Activated CD4-positive, alpha-beta T cell treated with anti-CD3 and anti-CD28 coated beads, Interleukin-2, amount 10 ng/mL, durations not matched to agents 24 days and 14 days (primary cell): ENCODE measurements at places on chromosomes 16 and 17.
A peak's percentile ranks its signal among the peaks of the same experiment; 100 is the strongest.

- no peak overlapping the region for H3K4me3 ChIP-seq
- peak; percentile 92 for DNase-seq
- H3K27ac ChIP-seq = no peak overlapping the region
- no peaks in the 10 kb centered on the region for H3K36me3 ChIP-seq
- H3K27me3 ChIP-seq = peaks cover 4% of the 10 kb centered on the region
- H3K4me1 ChIP-seq = no peaks in the 10 kb centered on the region
Measured at GRCh38 chr16:84277244-84277823, 17.3 kb upstream of the WFDC1 start.

DNA sequence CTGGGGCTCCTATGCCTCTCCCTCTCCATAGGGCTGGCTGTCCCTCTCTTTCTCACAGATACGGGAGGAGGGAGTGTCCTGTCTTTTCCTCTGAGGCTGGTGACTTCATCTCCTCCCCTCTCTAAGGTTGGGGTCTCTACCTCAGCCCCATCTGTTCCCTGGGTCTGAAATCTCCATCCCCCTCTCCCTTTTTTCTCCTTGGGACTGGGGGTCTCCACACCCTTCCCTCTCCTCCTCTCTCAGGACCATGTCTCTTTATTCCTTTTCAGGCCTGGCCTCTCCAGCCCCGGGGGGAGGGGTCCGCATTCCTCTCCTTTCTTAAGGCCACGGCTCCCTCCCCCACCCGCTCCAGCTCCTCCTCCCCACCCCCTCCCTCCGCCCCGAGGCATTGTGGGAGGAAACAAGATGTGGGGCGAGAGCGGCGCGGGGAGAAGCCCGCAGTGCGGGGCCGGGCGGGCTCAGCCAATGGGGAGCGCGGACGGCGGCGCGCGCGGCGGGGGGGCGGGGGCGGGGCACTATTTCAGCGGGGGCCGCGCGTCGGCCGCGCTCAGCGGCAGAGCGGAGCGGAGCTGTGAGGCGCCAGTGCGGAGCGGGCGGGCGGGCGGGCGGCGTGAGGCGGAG is at the start of gene DYNLL2:
Gene DYNLL2, plus strand, starts transcription at position 550 of the 621 bp plus-strand sequence. CDS start 3,672 bp downstream, outside the sequence.
- peaks cover 26% of the 10 kb centered on the region for H3K4me1 ChIP-seq
- H3K27me3 ChIP-seq = peaks cover 20% of the 10 kb centered on the region
- H3K36me3 ChIP-seq = peaks cover 26% of the 10 kb centered on the region
- DNase-seq = peak; percentile 95

- H3K4me1 ChIP-seq = no peaks in the 10 kb centered on the region
- DNase-seq = no peak
- H3K36me3 ChIP-seq = no peaks in the 10 kb centered on the region
- H3K27me3 ChIP-seq = peaks cover 16% of the 10 kb centered on the region
Measured at GRCh38 chr17:6355196-6355595, 79.7 kb downstream of the AIPL1 start.

- peak overlapping the region; percentile 94 for H3K27ac ChIP-seq
- H3K4me1 ChIP-seq = peaks cover 36% of the 10 kb centered on the region
- peak; percentile 86 for DNase-seq
- peak overlapping the region; percentile 94 for H3K4me3 ChIP-seq
- H3K36me3 ChIP-seq = peaks cover 16% of the 10 kb centered on the region
Measured at GRCh38 chr17:75404731-75405364, 630 bp downstream of the GRB2 start.

GRCh38 chr17:45745601-45746494 is 38.3 kb upstream of the CRHR1 start:
- no peaks in the 10 kb centered on the region for H3K4me1 ChIP-seq
- DNase-seq = no peak
- no peak overlapping the region for H3K4me3 ChIP-seq
- no peaks in the 10 kb centered on the region for H3K36me3 ChIP-seq
- H3K27me3 ChIP-seq = peaks cover 9% of the 10 kb centered on the region
- no peak overlapping the region for H3K27ac ChIP-seq

DNA sequence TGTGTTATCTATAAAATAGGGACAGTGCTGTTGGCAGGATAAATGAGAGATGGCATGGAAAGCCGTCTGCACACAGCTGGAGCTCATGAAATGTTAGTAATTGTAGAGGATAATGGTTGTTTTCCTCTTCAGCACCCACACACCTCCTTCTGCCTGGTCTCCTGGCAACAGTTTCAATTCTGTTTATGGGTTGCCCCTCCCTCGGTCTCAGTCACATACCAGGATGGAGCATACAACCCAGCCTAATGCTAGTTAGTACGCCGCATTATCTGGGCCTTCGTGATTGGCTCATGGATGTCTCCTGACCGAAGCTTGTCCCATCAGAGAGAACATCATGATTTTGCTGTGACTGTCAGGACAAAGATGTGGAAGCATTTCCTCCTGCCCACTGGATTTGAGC is 126.2 kb upstream of the WSCD1 start:
- H3K4me3 ChIP-seq = no peak overlapping the region
- no peaks in the 10 kb centered on the region for H3K4me1 ChIP-seq
- peaks cover 5% of the 10 kb centered on the region for H3K27me3 ChIP-seq
- H3K36me3 ChIP-seq = no peaks in the 10 kb centered on the region

GRCh38 chr17:58338841-58339754 is 10.5 kb upstream of the TSPOAP1 start:
- DNase-seq = peak; percentile 92
- H3K36me3 ChIP-seq = peaks cover 50% of the 10 kb centered on the region
- H3K27me3 ChIP-seq = no peaks in the 10 kb centered on the region
- peak overlapping the region; percentile 100 for H3K27ac ChIP-seq
- peak overlapping the region; percentile 91 for H3K4me3 ChIP-seq

DNA sequence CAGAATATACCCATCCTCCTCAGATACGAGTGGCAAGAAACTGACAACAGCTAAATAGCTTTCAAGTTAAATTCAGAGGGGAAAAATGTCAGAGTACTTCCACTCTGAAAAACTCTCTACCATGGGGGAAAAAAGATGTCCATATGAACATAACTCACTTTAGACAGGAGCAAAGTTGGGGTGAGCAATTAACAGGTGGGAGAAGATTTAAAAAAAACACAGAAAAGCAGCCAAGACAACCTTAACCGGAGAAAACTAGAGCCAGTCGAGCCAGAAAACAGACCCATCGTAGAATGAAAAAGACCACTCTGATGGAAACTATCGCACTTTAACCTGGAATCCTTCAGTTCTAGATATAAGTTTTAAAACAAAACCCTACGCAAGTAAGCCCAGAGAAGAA is 833 bp downstream of the TERF2 start:
- peak overlapping the region; percentile 96 for H3K27ac ChIP-seq
- peaks cover 39% of the 10 kb centered on the region for H3K36me3 ChIP-seq
- H3K4me3 ChIP-seq = peak overlapping the region; percentile 92
- DNase-seq = no peak
- H3K4me1 ChIP-seq = peaks cover 21% of the 10 kb centered on the region
- H3K27me3 ChIP-seq = no peaks in the 10 kb centered on the region

- H3K4me1 ChIP-seq = peaks cover 19% of the 10 kb centered on the region
- no peak overlapping the region for H3K4me3 ChIP-seq
- no peak overlapping the region for H3K27ac ChIP-seq
- peak; percentile 63 for DNase-seq
Measured at GRCh38 chr16:46857368-46857945, 26.5 kb upstream of the C16orf87 start.

- H3K27ac ChIP-seq = no peak overlapping the region
- no peaks in the 10 kb centered on the region for H3K4me1 ChIP-seq
- DNase-seq = no peak
- no peak overlapping the region for H3K4me3 ChIP-seq
Measured at GRCh38 chr16:28096983-28097899, 33.7 kb upstream of the GSG1L start.

GRCh38 chr17:27541301-27542023 is 85.2 kb downstream of the KSR1 start:
- peaks cover 3% of the 10 kb centered on the region for H3K27me3 ChIP-seq
- peak overlapping the region; percentile 68 for H3K27ac ChIP-seq
- no peak for DNase-seq
- H3K36me3 ChIP-seq = peaks cover 4% of the 10 kb centered on the region
- peaks cover 86% of the 10 kb centered on the region for H3K4me1 ChIP-seq

DNA sequence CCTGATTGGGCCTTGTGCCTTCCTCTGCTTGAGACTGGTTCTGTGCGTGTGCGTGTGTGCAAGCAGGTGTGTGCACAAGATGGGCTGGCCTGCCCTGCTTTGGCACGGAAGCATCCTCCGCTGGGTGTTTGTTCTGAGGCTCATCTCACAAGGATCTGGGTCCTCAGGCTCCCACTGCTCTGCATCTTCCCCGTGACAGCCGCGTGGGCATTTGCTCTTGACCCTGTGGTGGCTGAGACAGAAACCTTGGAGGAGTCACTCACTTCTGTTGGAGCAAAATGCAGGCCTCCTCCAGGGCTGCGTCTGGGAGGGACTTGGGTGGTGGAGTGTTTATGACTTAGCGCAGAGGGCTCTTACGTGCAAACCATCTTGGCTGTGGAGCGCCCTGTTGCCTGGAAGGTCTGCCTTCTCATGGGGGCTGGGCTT is 119.2 kb downstream of the RPTOR start:
- peak overlapping the region; percentile 89 for H3K27ac ChIP-seq
- H3K4me1 ChIP-seq = peaks cover 68% of the 10 kb centered on the region
- H3K4me3 ChIP-seq = peak overlapping the region; percentile 68
- peaks cover 24% of the 10 kb centered on the region for H3K36me3 ChIP-seq
- no peaks in the 10 kb centered on the region for H3K27me3 ChIP-seq

GRCh38 chr16:86668136-86668910 is 90.0 kb downstream of the FOXL1 start:
- peaks cover 28% of the 10 kb centered on the region for H3K4me1 ChIP-seq
- peaks cover 2% of the 10 kb centered on the region for H3K27me3 ChIP-seq
- H3K36me3 ChIP-seq = no peaks in the 10 kb centered on the region
- no peak overlapping the region for H3K4me3 ChIP-seq
- H3K27ac ChIP-seq = no peak overlapping the region
- no peak for DNase-seq

DNA sequence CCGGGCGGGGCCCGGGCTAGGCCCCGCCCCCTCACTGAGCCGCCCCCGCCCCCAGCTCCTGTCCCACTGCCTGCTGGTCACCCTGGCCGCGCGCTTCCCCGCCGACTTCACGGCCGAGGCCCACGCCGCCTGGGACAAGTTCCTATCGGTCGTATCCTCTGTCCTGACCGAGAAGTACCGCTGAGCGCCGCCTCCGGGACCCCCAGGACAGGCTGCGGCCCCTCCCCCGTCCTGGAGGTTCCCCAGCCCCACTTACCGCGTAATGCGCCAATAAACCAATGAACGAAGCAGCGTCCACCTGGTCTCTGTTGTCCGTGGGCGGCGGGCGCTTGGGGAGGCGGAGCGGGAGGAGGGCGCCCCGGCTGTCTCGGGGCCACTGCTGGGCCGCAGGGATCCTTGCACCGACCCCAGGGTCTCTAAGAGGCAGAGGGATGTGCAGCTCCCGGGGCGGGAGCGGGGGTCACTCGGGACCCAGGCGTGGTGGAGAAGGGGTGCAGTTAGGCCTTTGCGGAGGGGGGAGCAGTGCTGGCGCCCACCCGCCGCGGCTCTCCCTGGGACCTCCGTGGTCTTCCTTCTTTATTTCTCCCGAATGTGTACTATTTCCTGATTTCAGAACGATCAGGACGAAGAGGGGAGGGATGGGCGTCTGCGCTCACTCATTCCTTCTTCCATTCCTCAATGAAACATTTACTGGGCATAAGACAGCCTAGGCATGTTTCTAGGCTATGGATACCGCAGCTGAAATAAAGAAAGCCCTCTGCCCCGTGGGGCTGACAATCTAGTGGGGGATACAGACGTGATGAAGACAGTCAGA is 2.0 kb downstream of the HBZ start:
- peaks cover 43% of the 10 kb centered on the region for H3K27me3 ChIP-seq
- DNase-seq = peak; percentile 74
- no peak overlapping the region for H3K27ac ChIP-seq
- peak overlapping the region; percentile 75 for H3K4me3 ChIP-seq
- H3K36me3 ChIP-seq = peaks cover 2% of the 10 kb centered on the region

- no peak overlapping the region for H3K4me3 ChIP-seq
- no peaks in the 10 kb centered on the region for H3K4me1 ChIP-seq
- no peak for DNase-seq
- H3K27ac ChIP-seq = no peak overlapping the region
- H3K27me3 ChIP-seq = peaks cover 28% of the 10 kb centered on the region
- H3K36me3 ChIP-seq = peaks cover 4% of the 10 kb centered on the region
Measured at GRCh38 chr16:50539053-50539695, 9.0 kb upstream of the NKD1 start.

GRCh38 chr17:59001158-59001814 is 105.4 kb downstream of the TRIM37 start:
- peaks cover 15% of the 10 kb centered on the region for H3K4me1 ChIP-seq
- peak overlapping the region; percentile 84 for H3K27ac ChIP-seq
- DNase-seq = peak; percentile 92
- H3K4me3 ChIP-seq = peak overlapping the region; percentile 76
- no peaks in the 10 kb centered on the region for H3K27me3 ChIP-seq
- peaks cover 27% of the 10 kb centered on the region for H3K36me3 ChIP-seq

GRCh38 chr16:66950971-66951790 is 9.9 kb upstream of the CES3 start:
- peaks cover 22% of the 10 kb centered on the region for H3K4me1 ChIP-seq
- no peak for DNase-seq
- no peak overlapping the region for H3K27ac ChIP-seq
- no peak overlapping the region for H3K4me3 ChIP-seq
- no peaks in the 10 kb centered on the region for H3K36me3 ChIP-seq

GRCh38 chr16:86519649-86520316 is 9.5 kb downstream of the FOXF1 start:
- no peak overlapping the region for H3K27ac ChIP-seq
- peak; percentile 87 for DNase-seq
- H3K4me3 ChIP-seq = peak overlapping the region; percentile 6
- no peaks in the 10 kb centered on the region for H3K36me3 ChIP-seq
- H3K27me3 ChIP-seq = peaks cover 41% of the 10 kb centered on the region

DNA sequence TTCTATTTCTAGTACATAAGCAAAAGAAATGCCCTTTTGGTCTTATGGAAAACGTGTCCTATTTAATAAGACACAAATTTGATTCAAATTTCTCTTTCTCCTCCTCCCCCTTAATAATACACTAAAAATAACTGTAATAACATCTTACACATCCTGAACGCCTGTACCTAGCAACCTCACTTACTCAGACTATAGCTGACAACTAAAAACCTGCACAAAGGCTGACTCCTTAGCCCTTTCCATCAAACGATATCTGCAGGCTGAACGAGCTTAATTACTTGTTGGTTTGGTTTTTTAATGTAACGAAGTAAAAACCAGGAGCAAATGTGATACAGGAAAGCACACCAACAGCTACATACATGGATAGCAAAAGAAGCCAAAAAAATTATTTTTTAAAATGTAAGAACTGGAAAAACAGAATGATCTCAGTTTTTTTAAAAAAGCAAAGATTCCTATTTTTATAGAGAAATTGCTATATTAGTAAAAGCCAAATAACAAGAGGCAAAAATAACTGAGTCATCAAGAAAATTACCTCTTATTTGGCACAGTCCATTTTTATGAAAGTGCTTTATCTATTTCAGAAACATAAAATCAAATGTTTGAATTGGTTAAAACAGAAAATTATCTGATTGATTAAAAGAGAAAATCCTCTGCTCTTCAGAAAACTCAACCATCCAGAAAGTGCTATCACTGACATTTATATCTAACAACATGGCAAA is 23.5 kb downstream of the ADCY9 start:
- H3K27ac ChIP-seq = no peak overlapping the region
- H3K27me3 ChIP-seq = no peaks in the 10 kb centered on the region
- no peak for DNase-seq

GRCh38 chr17:43615330-43616028 is 46.2 kb downstream of the MEOX1 start:
- no peaks in the 10 kb centered on the region for H3K36me3 ChIP-seq
- H3K4me1 ChIP-seq = no peaks in the 10 kb centered on the region
- no peak overlapping the region for H3K27ac ChIP-seq
